T-cell (primary cell): ENCODE measurements at places on chromosomes 3 and 15. TPM values are rescaled to one million over a fixed set of nuclear protein-coding genes. Genes with fewer than 3 reads are reported as not detected.

DNA sequence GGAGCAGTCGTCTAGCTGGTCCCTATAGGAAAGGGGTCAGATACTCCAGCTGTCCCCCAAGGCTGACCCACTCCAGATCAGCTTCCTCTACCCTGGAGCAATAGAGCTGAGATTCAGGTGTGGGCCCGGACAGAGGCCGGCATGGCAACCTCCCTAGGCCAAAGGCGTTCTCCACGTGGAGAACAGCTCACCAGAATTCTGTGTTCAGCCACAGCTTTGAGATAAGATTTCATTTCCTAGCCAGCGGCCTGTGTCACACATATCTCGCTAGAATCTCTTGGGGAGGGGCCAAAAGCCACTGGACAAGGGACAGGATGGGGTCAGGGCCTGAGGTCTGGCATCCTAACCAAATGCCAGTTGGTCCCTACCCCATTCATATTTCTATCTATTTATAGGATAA lies 20.1 kb downstream of the SRGAP3 start:
- no peak overlapping the region for H3K4me3 ChIP-seq
- no peak overlapping the region for H3K27ac ChIP-seq
- no peaks in the 10 kb centered on the region for H3K4me1 ChIP-seq
- no peaks in the 10 kb centered on the region for H3K36me3 ChIP-seq
- no peak for DNase-seq
- H3K27me3 ChIP-seq, result no peaks in the 10 kb centered on the region

GRCh38 chr3:11495948-11496557 lies 147.7 kb downstream of the VGLL4 start:
- no peak overlapping the region for H3K27ac ChIP-seq
- H3K4me1 ChIP-seq, result no peaks in the 10 kb centered on the region
- H3K36me3 ChIP-seq, result no peaks in the 10 kb centered on the region
- no peak overlapping the region for H3K4me3 ChIP-seq
- no peaks in the 10 kb centered on the region for H3K27me3 ChIP-seq

GRCh38 chr3:122520861-122521260 lies 6.1 kb upstream of the KPNA1 start:
- DNase-seq, result no peak
- no peak overlapping the region for H3K27ac ChIP-seq
- no peak overlapping the region for H3K4me3 ChIP-seq
- no peaks in the 10 kb centered on the region for H3K36me3 ChIP-seq

DNA sequence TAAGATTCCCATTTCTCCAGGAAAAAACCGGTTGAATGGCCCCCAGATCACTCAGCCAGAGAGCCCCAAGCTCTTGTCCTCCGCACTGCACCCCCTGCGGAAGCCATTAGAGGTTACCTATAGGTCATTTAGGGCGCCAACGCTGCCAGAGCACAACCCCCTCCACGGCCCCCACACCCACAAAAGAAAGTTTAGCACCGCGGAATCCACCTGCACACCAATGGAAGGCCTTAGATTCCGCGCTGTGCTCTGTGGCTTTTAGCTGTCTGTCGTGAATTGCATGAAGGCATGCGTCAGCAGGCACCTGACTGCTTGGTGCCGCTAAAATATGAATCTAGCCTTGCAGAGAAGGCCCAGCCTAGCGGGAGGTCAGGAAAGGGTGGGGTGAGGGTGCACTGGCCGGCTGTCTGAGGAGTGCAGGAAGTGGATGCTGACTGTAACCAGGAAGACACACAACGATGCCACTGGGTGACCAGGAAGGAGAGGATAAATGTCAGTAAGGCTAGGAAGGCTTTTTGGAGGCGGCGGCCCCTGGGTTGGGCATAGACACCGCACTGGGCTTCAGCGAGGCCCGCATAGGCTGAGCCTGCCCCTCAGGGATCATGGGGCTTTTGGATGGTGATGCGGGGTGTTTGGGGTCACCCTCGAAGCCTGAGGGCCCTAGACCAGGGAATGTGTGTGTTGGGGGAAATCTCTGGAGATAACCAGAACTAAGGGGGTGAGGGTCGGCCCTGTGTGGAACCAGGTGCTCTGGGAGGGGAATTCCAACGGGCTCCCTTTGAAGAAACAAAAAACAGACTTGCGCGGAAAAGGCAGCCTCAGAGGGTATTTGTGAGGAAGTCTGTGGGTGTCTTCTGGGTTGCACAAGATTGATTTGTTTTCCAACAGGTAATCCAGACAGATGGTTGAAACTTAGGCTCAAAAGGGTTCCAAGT lies 976 bp upstream of the NUP210 start:
- peak; percentile 89 for DNase-seq
- H3K27ac ChIP-seq, result peak overlapping the region; percentile 97
- H3K4me3 ChIP-seq, result peak overlapping the region; percentile 61
- no peaks in the 10 kb centered on the region for H3K36me3 ChIP-seq
- H3K27me3 ChIP-seq, result no peaks in the 10 kb centered on the region
- peaks cover 44% of the 10 kb centered on the region for H3K4me1 ChIP-seq

- H3K27me3 ChIP-seq, result no peaks in the 10 kb centered on the region
- peaks cover 17% of the 10 kb centered on the region for H3K4me1 ChIP-seq
Observed at GRCh38 chr3:29144807-29145206, 136.1 kb upstream of the RBMS3 start.

- no peak overlapping the region for H3K4me3 ChIP-seq
- no peaks in the 10 kb centered on the region for H3K4me1 ChIP-seq
- no peak for DNase-seq
- H3K36me3 ChIP-seq, result no peaks in the 10 kb centered on the region
Observed at GRCh38 chr3:189122526-189123205, 49.1 kb upstream of the TPRG1 start.

- H3K4me3 ChIP-seq, result no peak overlapping the region
- no peaks in the 10 kb centered on the region for H3K4me1 ChIP-seq
- H3K36me3 ChIP-seq, result no peaks in the 10 kb centered on the region
- H3K27ac ChIP-seq, result no peak overlapping the region
- DNase-seq, result no peak
Observed at GRCh38 chr3:139117883-139118760, 73.4 kb upstream of the PRR23C start.

GRCh38 chr3:190224863-190225692 lies 97.2 kb downstream of the CLDN1 start:
- peaks cover 9% of the 10 kb centered on the region for H3K27me3 ChIP-seq
- H3K27ac ChIP-seq, result no peak overlapping the region
- DNase-seq, result no peak
- H3K4me1 ChIP-seq, result no peaks in the 10 kb centered on the region
- H3K4me3 ChIP-seq, result no peak overlapping the region
- H3K36me3 ChIP-seq, result no peaks in the 10 kb centered on the region

DNA sequence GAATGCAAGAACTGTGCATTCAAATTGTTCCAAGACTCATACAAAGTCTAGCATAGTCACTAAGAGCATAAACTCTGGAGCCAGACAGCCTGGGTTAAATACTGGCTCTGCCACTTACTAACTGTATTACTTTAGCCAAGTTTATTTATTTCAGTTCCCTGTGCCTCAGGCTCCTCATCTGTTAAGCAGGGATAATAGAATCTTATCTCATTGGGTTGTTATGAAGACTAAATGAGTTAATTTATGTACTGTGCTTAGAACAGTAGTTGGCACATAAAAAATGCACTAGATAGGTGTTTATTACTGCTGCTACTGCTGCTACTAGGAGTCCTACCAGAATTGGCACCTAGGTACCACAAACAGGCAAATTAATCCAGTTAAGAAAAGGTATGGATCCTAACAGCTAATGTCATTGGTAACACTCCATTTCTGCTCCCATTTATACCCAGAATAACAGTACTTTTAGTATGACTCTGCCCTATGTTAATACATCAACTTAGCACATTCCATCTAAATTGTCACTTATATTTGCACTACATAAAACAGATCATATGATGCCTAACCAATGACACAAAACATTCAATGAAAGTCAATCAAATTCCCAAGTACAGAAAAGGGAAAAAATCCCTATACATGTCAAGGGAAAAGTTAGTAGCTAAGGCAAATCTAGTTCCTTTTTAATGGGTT lies 45.7 kb downstream of the GSK3B start:
- H3K27me3 ChIP-seq, result no peaks in the 10 kb centered on the region
- DNase-seq, result no peak
- H3K4me1 ChIP-seq, result peaks cover 18% of the 10 kb centered on the region
- H3K27ac ChIP-seq, result no peak overlapping the region
- no peaks in the 10 kb centered on the region for H3K36me3 ChIP-seq

DNA sequence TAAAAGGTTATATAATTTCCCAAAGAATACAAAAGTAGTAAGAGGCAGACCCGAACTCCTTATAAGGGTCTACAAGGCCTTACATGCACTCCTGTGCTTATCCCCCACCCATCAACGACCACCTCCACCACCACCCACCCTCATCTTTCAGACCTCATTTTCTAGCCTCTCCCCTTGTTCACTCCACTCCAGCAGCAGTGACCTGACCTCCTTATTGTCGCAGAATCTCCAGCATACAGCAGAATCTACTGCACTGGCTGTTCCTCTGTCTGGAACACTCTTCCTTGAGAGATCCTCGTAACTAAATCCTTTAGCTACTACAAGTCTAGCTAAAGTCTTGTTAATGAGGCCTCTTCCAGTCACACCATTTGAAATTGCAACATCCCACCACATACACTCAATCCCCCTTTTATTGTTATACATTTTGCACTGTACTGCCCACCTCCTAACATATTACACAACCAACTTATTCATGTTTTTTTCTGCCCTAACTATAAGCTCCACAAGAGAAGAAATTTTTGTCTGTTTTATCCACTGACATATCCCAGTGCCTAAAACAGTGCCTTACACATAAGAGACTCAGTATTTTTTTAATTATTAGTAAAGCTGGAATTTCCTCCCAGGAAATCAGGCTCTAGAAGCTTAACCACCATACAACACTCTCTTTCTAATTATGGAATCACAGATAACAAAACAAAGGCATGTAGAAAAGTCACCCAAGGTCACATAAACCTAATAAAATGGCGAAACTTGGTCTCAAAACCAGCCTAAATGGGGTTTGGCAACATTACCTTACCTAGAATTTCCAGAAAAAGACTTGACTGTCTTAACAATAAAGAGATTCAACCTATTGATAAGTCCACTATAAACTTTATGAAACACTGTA lies 40.2 kb downstream of the ZNF148 start:
- no peak for DNase-seq
- H3K36me3 ChIP-seq, result peaks cover 8% of the 10 kb centered on the region
- no peak overlapping the region for H3K4me3 ChIP-seq

DNA sequence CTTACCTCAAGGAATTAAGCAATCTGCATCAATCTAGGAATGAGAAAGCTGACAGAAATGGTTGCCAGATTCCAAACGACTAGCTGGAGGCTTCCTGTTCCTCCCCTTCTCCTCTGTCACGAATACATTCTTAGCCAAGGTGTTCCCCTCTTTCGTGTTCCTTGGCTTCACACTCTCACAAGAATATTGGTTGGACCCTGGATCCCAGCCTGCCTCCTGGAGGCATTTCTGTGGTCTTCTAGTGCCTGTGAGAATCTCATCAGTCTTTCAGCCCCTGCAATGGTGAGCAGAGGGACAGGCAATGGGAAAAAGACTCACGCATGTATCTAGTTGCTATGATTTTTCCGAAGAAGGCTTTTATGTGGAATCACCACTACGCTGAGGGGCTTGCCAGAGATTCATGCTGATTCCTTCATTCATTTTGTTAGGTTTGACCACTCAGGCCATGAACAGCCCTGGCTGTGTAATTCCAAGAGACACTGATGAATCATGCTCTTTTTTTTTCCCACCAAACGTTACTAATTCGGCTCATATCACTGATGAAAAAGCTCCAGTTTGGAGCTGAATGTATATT lies 1.6 kb upstream of the P3H2 start:
- peaks cover 5% of the 10 kb centered on the region for H3K27me3 ChIP-seq
- H3K36me3 ChIP-seq, result no peaks in the 10 kb centered on the region
- H3K4me1 ChIP-seq, result no peaks in the 10 kb centered on the region
- DNase-seq, result no peak

Gene GOLGA8H
- total RNA-seq, result not detected

Gene UTS2B
- total RNA-seq, result not detected

Gene GALNT15
- total RNA-seq, result 0.06 TPM

Gene SCN5A
- 0.23 TPM for total RNA-seq

Gene IGSF10
- 0.15 TPM for total RNA-seq

Gene ITGA11
- total RNA-seq, result 0.18 TPM

Gene MYH15
- 0.13 TPM for total RNA-seq
